Stimulated activated CD4-positive, alpha-beta T cell treated with anti-CD3 and anti-CD28 coated beads, Interleukin-1b, Interleukin-23, amount 100 ng/mL, for 24 hours (primary cell): ENCODE measurements at places on chromosomes 4 and X.
A peak's percentile ranks its signal among the peaks of the same experiment; 100 is the strongest.

DNA sequence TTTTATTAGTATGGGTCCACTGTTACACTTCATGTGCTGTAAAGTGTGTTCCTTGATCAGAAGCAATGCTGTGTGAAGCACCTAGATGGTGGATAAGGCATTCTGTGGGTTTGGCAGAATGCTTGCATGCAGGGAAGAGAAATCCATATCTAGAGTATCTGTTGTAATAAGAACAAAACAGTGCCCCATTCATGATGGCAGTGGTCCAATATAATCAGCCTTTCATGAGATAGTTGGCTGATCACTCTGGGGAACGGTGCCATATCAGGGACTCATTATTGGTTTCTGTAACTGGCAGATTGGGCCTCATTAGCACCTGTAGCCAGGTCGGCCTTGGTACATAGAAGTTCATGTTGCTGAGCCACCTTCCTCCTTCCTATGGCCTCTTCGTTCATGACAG, 28.7 kb downstream of the STIM2 start:
- no peak for DNase-seq

GRCh38 chr4:87840149-87840548, 7.4 kb downstream of the MEPE start:
- DNase-seq = no peak

DNA sequence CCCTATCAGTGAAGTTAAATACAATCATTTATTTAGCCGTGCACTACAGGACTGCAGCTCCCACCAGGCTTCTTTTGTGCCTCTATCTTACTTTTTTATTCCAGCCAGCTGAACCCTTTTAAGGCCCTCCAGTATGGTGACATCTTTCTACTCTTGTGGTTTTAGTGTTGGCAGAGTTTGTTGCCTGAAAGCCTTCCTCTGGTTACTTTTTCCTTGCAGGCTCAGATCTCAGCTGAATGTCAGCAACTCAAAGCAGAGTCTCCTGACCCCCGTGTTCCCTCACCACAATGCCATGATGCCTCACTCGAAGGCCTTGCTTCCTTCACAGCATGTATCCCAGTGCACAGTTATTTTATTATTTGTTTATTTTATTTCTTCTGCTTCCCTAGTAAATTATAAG, 818.9 kb upstream of the LCORL start:
- no peak for DNase-seq

DNA sequence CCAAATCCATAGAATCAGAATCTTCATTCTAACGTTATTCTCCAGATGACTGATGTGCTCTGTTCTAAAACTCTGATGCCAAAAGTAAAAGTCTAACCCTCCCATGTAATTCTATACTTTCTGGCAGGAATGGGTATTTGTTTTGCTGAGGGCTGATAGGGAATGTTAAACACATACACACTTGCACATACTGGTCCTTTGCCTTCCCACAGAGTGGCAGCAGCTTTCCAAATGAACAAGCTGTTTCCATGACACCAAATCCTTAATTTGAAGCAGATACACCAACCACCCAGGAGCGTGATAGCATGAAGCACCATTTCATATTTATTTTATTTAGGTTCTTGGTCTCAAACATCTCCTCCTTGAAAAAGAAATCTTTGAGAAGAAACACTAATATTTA, 155.5 kb upstream of the PRDX4 start:
- DNase-seq = no peak

GRCh38 chr4:163816494-163816893, 322.0 kb downstream of the TMA16 start:
- no peak for DNase-seq

DNA sequence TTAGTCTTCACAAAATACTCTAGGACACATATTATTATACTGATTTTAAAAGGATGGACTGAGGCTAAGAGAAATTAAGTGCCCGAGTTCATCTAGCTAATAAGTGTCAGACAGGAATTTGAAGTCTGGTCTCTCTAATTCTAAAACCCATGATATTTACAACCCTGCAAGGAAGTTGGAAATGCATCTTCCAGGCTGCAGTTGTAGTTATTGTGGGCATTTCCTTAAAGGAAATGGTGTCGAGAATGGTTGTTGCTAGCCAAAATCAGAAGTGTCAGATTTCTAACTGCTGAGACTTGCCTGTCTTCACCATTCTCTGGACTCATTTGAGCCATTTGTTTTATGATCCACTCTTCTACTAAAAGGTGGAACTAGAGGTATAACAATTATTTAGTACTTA, 82.5 kb downstream of the FAT4 start:
- DNase-seq = no peak

GRCh38 chr4:37678624-37679023, 7.6 kb downstream of the RELL1 start:
- DNase-seq = no peak

GRCh38 chrX:153609917-153610835, 11.2 kb upstream of the CCNQ start:
- peak; percentile 62 for DNase-seq

DNA sequence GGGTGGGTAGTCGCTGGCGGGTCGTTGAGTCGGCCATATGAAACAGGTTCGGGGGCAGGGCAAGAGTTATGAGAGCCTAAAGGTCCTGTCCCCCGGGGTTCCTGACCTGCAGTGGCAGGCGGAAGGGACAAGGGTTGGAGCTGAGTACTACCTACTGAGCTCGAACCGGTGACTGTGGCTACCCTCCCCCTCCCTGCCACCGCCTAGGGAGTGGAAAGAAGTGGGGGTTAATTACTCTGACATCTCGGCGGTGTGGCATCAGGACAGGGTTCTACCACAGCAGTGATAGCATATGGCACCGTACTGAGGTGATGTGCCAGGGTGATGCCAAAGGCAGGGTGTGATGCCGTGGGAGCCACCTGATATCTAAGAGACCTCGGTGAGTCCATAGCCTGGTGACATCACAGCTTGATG, 307 bp downstream of the ATG4A start:
- no peak for DNase-seq

DNA sequence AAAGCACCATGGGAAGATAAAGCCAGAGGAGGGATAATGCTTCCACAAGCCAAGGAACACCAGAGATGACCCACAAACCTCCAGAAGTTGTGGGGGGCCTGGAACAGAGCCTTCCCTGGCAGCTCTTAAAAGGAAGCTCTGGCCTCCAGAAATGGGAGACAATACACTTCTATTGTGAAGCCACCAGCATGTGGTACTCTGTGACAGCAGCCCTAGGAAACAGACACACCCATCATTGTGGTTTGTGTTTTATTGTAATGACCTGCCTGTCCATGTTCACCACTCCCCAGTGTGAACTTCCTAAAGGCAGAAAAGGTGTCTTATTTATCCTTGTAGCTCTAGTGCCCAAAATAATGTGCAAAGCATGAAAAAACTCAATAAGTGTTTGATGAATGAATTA, 264.1 kb upstream of the GATB start:
- no peak for DNase-seq
